NCI-H524 treated with DMSO at 0.1 percent for 48 hours (cell line): ENCODE measurements at places on chromosomes 13 and 19.

DNA sequence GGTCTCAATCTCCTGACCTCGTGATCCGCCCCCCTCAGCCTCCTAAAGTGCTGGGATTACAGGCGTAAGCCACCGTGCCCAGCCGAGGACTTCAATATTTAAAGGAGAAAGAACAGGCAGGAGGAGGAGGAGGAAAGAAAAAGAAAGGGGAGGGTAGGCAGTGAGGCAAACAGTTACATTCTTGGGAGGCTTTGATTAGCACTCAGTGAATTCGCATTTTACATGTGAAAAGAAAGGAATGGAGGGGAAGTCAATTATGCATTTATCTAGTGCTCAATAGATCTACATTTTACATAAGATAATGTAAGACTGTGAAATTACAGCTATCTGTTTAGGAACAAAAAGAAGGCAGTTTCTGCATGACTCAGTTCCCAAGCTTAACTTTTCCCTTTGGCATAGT is 30.9 kb upstream of the CXCL17 start:
- no peak for DNase-seq

DNA sequence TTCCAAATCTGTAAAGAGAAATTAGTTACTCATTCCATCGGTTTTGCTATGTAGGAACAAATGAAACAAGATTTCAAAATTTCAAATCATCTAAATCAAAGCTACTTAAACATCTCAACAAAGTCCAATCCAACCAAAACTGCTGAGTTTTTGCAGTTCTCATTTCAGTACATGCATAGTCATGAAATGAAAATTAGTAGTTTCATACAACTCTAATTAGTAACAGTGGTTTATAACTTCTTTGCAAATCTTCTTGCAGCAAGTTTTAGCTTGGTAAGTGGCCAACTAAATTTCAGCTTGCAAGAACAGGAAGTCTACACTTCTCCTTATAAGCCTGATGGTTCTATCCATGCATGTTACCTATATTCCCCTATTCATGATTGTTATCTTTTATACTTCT is 75.6 kb downstream of the SPRY2 start:
- DNase-seq, result no peak

DNA sequence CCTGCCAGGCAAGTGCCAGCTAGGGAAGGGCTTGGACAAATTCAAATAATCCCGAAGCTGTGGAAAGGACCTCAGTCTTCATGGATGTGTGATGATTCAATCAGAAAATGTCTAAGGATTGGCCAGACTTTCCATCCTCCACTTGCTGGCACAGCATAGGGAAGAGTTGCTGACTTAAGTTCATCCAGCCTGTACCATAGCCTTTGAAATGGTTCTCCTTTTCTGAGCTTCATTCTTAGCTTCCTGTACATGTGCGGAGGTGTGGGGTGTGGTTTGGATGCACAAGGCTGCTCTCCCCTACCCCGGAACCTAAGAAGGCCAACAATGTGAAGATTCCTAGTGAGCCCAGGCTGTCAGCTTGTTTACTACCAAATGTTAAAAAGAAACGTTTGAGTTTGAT is 959 bp upstream of the IGFL3 start:
- no peak for DNase-seq

- no peak for DNase-seq
These were observed 729 bp upstream of the ARID3A start for GRCh38 chr19:925087-925525.

DNA sequence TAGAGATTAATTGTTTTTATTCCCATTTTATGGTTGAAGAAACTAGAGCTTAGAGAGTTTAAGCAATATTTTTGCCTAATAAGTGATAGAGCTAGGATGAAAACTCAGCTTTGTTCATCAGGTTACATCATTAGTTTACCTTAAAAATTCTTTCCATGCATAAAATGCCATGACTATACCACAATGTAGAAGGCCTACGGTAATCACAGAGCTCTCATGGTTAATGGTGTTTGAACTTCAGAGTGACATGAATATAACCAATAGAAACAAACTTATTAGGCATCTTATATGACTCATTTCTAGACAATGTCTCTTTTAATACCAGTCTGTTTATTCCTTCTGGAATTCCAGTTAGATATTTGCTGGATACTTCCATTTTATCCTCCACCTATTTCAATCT is 78.5 kb downstream of the FGF9 start:
- no peak for DNase-seq

GRCh38 chr19:49857061-49857837 is 6.3 kb downstream of the PTOV1 start:
- no peak for DNase-seq

- no peak for DNase-seq
These were observed 21.6 kb downstream of the MAST3 start for GRCh38 chr19:18119013-18119716.

- DNase-seq, result no peak
These were observed 550.8 kb upstream of the SLITRK1 start for GRCh38 chr13:84433024-84433423.

DNA sequence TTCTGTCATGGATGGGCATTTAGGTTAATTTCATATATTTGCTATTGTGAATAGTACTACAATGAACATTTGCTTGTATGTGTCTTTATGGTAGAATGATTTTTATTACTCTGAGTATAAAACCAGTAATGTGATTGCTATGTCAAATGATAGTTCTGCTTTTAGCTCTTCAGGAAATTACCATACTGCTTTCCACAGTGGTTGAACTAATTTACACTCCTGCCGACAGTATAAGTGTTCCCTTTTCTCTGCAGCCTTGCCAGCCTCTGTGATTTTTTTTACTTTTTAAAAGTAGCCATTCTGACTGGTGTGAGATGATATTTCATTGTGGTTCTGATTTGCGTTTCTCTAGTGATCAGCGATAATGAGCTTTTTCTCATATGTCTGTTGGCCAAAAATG is 6.5 kb downstream of the SIGLEC7 start:
- no peak for DNase-seq

- no peak for DNase-seq
These were observed 431 bp downstream of the GYS1 start for GRCh38 chr19:48992581-48993174.

- peak; percentile 15 for DNase-seq
These were observed at the start of gene DHDH for GRCh38 chr19:48933382-48933932. DHDH (plus strand) TSS chr19:48933699; CDS start chr19:48933722, 23 bp downstream.

GRCh38 chr19:14441041-14441938 is 8.2 kb downstream of the PKN1 start:
- no peak for DNase-seq

GRCh38 chr13:84352946-84353345 is 470.7 kb upstream of the SLITRK1 start:
- no peak for DNase-seq

GRCh38 chr13:109101550-109102144 is 472.2 kb downstream of the MYO16 start:
- DNase-seq, result no peak

- no peak for DNase-seq
These were observed 133.8 kb downstream of the CRYL1 start for GRCh38 chr13:20391597-20392452.

DNA sequence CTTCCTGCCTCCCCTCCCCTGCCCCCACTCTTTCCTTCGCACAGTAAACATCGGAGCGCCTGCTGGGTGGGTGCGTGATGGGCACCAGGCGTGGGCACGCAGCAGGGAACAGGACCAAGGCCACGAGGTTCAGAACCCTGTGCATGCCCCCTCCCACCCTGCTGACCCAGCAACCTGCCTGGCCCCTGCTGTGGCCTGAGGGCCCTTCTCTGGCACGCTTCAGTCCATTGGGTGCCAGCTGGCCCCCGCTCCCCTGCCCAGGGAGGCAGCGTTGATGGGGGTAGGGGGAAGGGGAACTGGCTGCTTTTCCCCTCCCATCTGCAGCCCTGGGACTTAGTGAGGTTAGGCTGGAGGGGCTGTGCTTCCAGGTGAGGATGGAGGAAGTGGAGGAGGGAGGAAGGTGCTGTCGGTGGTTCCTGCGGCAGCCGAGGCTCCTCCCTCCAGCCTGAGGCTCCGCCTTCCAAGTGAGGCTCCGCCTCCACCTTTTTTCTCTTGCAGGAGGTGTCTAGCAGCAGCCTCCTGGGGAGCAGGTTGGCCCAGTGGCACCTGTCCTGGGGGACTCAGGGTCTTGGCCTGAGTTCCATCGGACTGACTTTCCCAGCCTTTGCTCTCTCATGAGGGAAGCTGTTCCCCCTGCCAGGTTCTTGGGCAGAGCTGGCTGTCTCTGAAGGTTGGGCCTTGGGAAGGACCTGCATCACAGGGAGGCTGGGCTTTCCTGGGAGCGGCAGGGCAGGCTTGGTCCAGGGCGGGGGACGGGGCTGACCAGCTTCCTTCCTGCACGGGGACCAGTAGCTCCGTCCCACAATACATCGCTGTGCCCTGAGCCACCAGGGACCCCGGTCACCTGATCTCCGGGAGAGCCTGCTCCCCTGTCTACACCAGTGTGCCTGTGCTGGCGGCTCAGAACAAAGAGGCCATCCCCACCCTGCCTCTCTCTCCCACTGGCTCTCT is 7.3 kb downstream of the PIAS4 start:
- DNase-seq, result no peak

DNA sequence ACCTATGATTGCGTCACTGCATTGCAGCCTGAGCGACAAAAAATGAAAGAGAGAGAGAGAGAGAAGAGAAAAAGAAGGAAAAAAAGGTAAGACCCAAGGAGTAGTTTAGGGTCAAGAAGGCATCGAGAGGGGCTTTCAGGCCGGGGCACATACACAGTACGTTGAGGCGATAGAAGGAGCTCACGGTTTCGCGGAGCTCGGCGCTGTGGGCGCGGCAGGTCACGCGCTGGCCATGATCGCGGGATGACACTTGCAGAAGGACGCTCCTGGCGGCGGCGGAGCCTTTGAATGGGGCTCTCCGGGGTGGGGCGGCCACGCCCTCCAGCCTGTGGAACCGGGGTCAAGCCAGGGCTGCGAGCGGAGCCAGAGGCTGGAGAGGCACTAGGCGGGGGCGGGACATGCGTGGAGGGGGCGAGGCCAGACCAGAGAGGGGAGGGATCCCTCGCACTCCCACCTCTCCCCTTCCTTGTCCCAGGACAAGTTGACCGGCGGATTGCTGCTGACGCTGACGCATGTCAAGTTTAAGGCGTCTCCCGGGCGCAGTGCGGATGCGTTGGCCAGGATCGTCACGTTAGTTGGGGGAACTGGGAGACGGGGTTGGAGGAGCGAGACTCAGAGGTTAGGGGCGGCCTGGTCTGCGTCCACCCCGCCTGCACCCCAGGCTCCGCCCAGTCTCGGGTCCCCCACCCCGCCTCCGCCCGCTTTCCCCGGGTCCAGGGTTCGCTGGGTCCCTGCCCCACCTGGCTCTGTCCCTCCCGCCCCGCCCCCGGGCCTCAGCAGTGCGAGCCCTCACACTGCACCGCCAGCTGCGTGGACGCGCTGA is 6.9 kb downstream of the NPHS1 start:
- no peak for DNase-seq
